Thyroid gland (tissue), 4 donors: ENCODE measurements at places on chromosomes 11 and 22. TPM values are rescaled to one million over a fixed set of nuclear protein-coding genes. Genes with fewer than 3 reads are reported as not detected.

GRCh38 chr11:47907499-47907898, 59.3 kb upstream of the NUP160 start:
- no peaks in the 10 kb centered on the region for H3K27me3 ChIP-seq
- H3K36me3 ChIP-seq, result no peaks in the 10 kb centered on the region
- DNase-seq, result no peak
- no peaks in the 10 kb centered on the region for H3K4me1 ChIP-seq
- H3K4me3 ChIP-seq, result no peak overlapping the region

DNA sequence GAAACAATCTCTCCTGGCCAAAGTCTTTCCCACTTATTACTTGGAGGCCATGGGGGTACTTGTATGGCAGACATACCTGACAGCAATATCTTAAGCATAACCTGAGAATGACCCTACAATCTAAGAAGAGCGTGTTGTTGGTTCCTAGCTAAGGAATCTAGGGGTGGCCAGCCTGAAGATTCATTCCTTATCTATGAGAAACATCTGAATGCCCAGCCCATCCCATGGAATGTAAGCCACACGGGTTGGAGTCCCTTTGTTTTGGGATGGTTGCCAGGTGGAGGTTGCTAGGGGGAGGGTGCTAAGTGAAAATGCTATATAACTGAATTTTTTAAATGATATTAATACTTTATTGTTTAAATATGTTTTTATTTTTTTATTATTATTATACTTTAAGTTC, 725.0 kb downstream of the ETS1 start:
- no peaks in the 10 kb centered on the region for H3K4me1 ChIP-seq
- H3K36me3 ChIP-seq, result no peaks in the 10 kb centered on the region
- H3K27me3 ChIP-seq, result no peaks in the 10 kb centered on the region
- H3K27ac ChIP-seq, result no peak overlapping the region
- H3K4me3 ChIP-seq, result no peak overlapping the region

GRCh38 chr11:119371778-119372182, 9.7 kb downstream of the USP2 start:
- peak overlapping the region; percentile 68 for H3K27ac ChIP-seq
- no peak overlapping the region for H3K4me3 ChIP-seq
- peaks cover 46% of the 10 kb centered on the region for H3K4me1 ChIP-seq
- no peaks in the 10 kb centered on the region for H3K36me3 ChIP-seq

DNA sequence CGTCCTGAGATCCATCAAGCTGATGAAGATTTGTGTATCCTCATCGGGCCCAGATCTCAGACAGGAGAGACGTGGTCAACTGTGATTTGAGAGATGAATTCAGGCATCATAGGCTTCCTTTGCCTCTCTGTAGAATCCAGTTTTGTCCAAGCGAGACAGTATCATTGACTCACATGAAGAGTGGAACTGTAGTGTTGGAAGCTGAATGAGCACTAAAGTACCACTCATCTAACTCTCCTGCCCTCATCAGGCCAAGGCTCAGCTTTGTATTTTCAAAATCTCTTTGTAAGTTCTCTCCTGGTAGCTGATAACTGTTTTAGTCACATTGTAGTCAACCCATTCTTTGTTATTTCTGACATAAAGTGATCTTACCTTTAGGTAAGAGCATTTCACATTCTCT, 85.1 kb downstream of the KIRREL3 start:
- H3K4me1 ChIP-seq, result no peaks in the 10 kb centered on the region
- H3K36me3 ChIP-seq, result no peaks in the 10 kb centered on the region
- no peak overlapping the region for H3K27ac ChIP-seq
- no peak overlapping the region for H3K4me3 ChIP-seq

- H3K27ac ChIP-seq, result no peak overlapping the region
- H3K4me3 ChIP-seq, result no peak overlapping the region
- H3K27me3 ChIP-seq, result no peaks in the 10 kb centered on the region
- no peaks in the 10 kb centered on the region for H3K4me1 ChIP-seq
- DNase-seq, result no peak
- H3K36me3 ChIP-seq, result no peaks in the 10 kb centered on the region
Measured at GRCh38 chr11:23457641-23458040, 597.4 kb upstream of the CCDC179 start.

- no peaks in the 10 kb centered on the region for H3K4me1 ChIP-seq
- no peaks in the 10 kb centered on the region for H3K27me3 ChIP-seq
- H3K4me3 ChIP-seq, result no peak overlapping the region
- H3K36me3 ChIP-seq, result no peaks in the 10 kb centered on the region
- no peak for DNase-seq
Measured at GRCh38 chr11:99803501-99803900, 782.8 kb downstream of the CNTN5 start.

GRCh38 chr11:1138097-1138496, 19.7 kb upstream of the MUC5AC start:
- no peak overlapping the region for H3K4me3 ChIP-seq
- no peaks in the 10 kb centered on the region for H3K4me1 ChIP-seq
- H3K36me3 ChIP-seq, result no peaks in the 10 kb centered on the region
- no peaks in the 10 kb centered on the region for H3K27me3 ChIP-seq
- H3K27ac ChIP-seq, result no peak overlapping the region

DNA sequence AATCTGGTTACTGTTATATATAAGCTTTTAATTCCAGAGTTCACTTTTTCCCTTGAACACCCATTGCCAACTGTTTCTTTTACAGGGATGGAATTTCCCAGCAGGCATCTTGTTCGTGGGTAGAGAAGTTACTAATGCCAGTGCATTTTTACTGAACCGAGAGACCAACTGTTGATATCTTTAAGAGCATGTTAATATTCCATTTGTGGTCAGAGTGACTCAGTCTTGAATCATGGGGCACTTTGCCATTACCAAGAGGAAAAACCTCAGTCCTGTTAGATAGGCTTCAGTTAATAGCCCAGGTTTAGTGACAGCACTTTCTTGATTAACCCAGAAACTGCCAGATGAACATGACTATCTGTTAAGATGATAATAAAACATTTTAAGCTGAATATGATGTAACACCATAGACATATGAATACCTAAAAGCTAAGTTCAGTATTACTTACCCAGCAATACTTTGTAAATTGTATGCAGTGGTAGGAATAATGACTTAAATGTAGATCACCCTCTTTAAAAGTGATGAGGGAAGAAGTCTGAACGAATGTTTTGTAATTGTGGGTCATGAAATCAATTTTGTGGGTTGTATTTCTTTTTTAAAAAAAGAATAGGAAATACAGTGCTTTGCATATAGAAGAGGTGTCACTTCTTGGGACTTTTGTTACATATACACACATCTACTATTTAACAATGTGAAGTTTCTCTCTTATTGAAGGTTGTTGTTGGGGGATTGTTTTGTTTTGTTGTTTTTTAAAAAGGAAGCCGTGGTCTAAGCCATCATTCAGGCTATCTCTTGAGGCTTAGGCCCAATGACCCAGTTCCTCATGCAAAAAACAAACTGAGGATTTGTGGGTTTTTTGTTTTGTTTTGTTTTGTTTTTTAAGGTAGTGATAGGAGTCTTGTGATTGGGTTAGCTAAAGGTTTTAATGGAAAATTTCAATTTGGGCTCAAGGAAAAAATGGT, 79.2 kb upstream of the GRIK4 start:
- H3K27ac ChIP-seq, result peak overlapping the region; percentile 55
- H3K4me1 ChIP-seq, result peaks cover 9% of the 10 kb centered on the region
- peaks cover 3% of the 10 kb centered on the region for H3K36me3 ChIP-seq
- H3K4me3 ChIP-seq, result no peak overlapping the region
- DNase-seq, result no peak
- no peaks in the 10 kb centered on the region for H3K27me3 ChIP-seq

DNA sequence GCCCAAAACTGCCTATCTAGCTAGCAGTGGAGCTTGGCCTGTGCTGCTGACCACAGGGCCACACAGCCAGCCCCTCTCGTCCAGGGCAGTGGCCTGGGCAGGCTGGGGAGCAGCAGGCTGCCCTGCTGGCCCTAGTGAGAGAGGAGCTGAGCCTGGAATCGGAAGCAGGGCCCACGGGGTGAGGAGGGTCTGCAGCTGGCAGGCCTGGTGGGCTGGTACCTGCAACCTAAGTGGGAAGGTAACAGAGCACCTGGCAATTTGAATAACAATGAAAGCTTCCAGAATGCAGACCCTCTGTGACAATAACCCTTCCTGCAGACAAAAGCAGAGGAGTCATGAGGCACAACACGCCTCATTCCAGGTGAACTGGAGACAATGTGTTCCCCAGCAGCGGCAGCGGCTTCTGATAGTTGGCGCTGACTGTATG, 31.8 kb upstream of the RFPL3 start:
- no peaks in the 10 kb centered on the region for H3K4me1 ChIP-seq
- DNase-seq, result no peak
- H3K27me3 ChIP-seq, result no peaks in the 10 kb centered on the region

GRCh38 chr11:63536669-63537292, at the start of gene PLAAT4:
Gene PLAAT4 (plus strand): TSS chr11:63536808. CDS start chr11:63536869, 61 bp downstream.
- peak within 1 kb of the TSS; percentile 87 for H3K27ac ChIP-seq
- no peaks in the 10 kb centered on the region for H3K36me3 ChIP-seq
- DNase-seq, result peak; percentile 63
- no peak within 1 kb of the TSS for H3K4me3 ChIP-seq
- peaks cover 20% of the 10 kb centered on the region for H3K4me1 ChIP-seq

- no peak overlapping the region for H3K27ac ChIP-seq
- H3K36me3 ChIP-seq, result no peaks in the 10 kb centered on the region
- H3K4me1 ChIP-seq, result no peaks in the 10 kb centered on the region
- DNase-seq, result no peak
- no peak overlapping the region for H3K4me3 ChIP-seq
Measured at GRCh38 chr11:66892911-66893310, 36.0 kb downstream of the LRFN4 start.

- no peak for DNase-seq
- H3K4me3 ChIP-seq, result no peak overlapping the region
- H3K4me1 ChIP-seq, result no peaks in the 10 kb centered on the region
Measured at GRCh38 chr11:100061006-100061405, 626.1 kb upstream of the ARHGAP42 start.

DNA sequence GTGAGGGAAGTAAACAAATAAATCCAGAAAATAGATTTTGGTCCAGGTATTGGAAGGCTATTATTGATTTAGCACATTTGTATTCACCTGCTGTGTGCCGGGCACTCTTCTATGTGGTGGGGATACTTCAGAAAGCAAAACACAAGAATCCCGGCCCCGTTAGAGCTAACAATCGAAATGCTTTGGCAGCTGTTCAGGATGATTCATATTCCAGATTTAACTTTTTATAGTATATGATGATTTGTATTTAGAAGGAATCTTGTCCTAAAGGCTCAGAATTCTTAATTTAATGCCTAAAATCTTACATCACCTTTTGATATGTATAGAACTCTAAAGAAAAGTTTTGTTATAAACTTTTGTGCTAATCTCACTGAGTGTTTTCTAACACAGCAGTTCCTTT, 28.0 kb downstream of the ZC3H12C start:
- no peaks in the 10 kb centered on the region for H3K27me3 ChIP-seq
- H3K4me3 ChIP-seq, result no peak overlapping the region
- H3K36me3 ChIP-seq, result no peaks in the 10 kb centered on the region
- no peak for DNase-seq
- peak overlapping the region; percentile 15 for H3K27ac ChIP-seq

DNA sequence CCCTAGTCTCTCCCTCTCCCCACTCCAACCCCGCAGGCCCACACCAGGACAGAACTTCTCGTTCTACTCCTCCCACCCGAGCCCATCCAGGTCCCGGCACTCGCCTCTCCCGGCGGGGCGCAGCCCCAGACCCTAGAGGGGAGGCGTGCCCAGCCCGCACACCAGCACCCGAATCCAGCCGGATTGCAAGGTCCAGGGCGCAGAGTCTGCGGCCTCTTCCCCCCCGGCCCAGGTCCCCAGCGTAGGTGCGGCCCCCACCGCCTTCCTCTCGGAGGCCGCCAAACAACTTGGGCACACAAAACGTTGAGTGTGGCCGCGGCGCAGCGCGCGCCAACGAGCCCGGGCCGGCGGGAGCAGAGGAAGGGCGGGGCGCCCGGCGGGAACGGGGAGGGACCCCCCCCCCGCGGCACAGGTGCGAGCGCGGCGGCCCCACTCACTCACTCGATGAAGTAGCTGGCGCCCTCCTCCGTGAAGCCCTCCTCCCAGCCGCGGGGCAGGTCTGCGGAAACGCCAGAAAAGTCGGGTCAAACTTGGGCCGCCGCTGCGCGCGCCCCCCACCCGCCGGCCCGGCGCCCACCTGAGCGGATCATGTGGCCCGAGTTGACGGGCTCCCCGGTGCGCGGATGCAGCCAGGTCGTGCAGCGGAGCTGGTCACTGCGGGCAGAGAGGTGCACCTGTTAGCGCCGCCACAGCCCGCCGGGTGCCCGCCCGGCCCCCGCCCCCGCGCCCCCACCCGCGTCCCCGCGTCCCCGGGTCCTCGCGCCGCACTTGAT, 480 bp downstream of the PLEKHA7 start:
- peak; percentile 29 for DNase-seq
- H3K27me3 ChIP-seq, result no peaks in the 10 kb centered on the region
- H3K27ac ChIP-seq, result peak overlapping the region; percentile 62
- no peaks in the 10 kb centered on the region for H3K36me3 ChIP-seq

DNA sequence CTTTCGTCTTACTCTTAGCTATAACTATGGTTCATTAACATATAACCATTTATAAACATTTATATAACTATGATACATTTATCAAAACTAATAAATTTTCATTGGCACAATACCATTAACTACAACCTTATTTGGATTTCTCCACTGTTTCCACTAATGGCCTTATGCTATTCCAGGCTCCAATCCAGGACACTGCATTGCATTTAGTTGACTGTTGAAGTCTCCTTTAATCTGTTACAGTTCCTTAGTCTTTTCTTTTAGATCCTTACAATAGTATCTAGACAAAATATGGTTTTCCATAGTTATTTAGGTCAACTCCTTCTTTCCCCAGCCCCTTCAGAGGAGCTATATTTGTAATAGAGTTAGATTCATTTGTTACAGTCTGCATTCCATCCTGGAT, 47.2 kb downstream of the CCDC34 start:
- no peak for DNase-seq
- no peak overlapping the region for H3K4me3 ChIP-seq
- H3K4me1 ChIP-seq, result no peaks in the 10 kb centered on the region
- no peak overlapping the region for H3K27ac ChIP-seq
- H3K36me3 ChIP-seq, result no peaks in the 10 kb centered on the region

- no peak for DNase-seq
- H3K27ac ChIP-seq, result no peak overlapping the region
- H3K27me3 ChIP-seq, result no peaks in the 10 kb centered on the region
- no peak overlapping the region for H3K4me3 ChIP-seq
- no peaks in the 10 kb centered on the region for H3K36me3 ChIP-seq
- H3K4me1 ChIP-seq, result no peaks in the 10 kb centered on the region
Measured at GRCh38 chr11:133797554-133797953, 47.8 kb downstream of the SPATA19 start.

Gene OR4D10
- not detected for total RNA-seq

Gene OR2AG2
- 0.13 TPM for total RNA-seq

Gene INPP5J
- total RNA-seq, result 503 TPM

Gene OR56A1
- total RNA-seq, result not detected

Gene RABL2B
- total RNA-seq, result 20.7 TPM

Gene SEC14L2
- total RNA-seq, result 26.6 TPM

Gene MPPED2
- 103 TPM for total RNA-seq

Gene SEPTIN3
- total RNA-seq, result 0.54 TPM
